NCI-H1092 (cell line): ENCODE measurements at places on chromosomes 6 and 20.

DNA sequence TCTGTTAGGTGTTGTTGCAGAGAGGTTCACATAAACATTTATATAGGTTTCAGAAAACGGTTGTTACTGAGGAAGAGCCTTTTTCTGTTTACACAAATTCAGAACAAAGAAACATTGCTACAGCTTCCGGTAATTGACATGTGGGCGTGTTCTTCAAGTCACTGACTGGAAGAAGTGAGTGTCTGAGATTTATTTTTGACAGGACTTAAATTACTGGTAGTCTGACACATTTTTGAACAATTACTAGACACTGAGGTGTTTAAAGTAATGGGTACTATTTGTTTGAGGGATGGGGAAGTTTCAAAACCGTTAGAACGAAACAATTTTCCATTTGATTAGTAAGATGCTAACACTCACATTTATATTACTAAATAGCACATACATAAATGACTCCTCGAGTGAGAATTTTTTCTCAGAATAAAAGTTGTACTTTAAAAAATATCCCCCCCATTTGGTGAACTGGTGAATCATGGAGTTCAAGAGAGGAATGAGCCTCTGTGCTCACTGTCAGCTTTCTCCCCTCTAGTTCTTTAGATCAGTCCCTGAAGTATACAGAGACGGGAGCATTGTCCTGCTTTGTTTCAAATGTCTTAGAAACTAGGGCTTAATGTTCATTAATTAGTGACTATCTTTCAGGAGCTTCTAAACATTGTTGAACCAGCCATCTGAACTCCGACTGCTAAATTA is 98.7 kb downstream of the TSHZ2 start:
- no peak for DNase-seq

- no peak for DNase-seq
These were observed 7.5 kb downstream of the BCAS1 start for GRCh38 chr20:54062812-54063280.

DNA sequence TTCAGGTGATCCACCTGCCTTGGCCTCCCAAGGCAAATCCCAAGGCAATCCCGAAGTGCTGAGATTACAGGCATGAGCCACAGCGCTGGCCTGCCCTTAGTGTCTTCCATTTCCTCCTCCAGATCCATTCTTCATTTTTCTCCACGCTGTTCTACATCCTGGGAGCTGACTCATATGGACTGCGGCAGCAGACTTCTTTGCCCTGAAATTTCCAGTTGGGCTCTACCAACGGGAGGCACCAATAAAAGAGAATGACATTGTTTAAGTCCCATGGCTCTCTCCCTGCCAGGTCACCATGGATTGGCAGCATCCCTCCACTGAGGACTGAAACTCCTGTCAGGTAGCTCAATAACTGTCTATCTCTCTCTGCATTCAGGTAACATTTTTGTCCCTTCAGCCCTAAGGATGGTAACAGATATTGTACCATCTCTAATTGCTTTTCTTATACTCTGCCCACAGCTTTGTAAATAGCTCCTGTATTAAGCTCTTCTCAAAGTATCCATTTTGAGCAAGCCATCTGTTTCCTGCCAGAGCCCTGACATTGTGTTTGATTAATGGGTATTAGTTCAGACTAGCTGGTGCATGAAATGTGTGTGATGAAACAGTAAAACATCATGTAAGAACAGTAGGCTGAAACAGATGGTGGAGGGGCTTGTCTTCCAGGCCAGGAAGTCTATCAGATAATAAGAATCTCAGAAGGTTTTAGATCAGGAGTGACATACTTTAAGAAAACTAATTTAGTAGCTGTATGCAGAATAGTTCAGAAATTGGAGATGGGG is 3.6 kb downstream of the TBCC start:
- no peak for DNase-seq

DNA sequence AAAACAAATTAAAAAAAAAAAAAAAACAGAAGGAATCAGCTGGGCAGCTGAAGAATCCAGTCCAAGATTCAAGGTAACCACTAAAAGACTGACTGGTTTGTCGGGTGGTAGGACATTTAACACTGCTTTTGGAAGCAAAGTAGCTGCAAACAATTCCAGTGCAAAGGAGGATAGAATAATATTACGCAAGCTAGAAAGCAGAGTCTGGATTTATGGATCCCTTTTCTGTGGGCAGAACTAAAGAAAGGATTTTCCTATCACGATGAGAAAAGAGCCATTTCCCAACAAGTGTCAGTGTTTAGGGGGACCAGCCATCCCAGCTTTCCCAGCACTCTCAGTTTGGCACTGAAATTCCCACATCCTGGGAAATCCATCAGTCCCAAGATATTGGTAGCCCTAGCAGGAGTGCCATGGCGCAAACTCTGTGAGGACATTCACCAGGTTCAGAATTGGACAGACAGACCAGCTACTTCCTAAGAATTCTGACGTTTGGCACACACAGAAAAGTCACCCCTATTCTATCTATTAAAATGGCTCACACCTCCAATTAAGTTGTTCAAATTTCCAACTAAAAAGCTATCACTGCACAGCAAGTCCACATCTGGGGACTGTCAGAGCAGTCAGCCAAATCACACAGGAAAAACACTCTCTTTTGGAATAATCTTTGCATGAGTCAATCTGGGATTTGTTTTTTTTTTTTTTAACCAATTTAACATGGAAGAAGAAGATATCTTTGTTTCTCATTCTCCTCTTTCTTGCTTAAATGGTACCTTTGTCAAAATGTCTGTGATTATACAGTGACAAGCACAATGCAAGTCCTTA is 356.8 kb upstream of the ARID1B start:
- no peak for DNase-seq
